ENCODE measurements at places on chromosomes 7 and 10.

GRCh38 chr7:16604054-16604453 is 41.5 kb downstream of the ANKMY2 start:
- no peak for DNase-seq

GRCh38 chr10:43352951-43353350 is 18.5 kb upstream of the FXYD4 start:
- no peak for DNase-seq

DNA sequence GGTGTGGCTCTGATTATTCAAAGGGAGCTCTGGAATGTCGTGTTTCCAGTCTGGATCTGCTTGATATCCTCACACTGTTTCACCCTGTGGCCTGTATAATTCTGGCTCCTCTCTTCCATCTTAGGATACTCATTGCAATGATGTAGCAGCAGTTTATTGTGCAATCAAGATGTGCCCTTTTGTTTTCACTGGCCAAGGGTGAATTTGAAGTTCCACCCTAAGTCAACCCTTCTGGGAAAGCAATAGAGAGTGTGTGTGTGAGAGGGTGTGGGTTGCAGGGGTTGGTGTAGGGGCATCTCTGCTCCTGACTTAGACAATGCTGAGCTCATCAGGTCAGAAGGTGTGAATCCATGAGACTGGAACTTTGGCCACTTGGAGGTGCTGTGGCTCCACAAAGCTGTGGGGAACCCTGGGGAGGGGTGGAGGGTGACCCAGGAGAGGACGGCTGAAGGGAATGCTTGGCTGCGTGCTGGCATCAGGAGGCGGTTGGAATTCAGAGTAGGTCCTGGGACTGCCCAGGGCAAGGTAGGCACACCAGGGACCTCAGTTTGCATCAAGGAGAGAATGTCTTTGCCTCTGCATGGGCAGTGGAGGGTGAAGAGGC is 118.0 kb upstream of the PRSS58 start:
- no peak for DNase-seq

GRCh38 chr10:33706191-33706590 is 371.7 kb upstream of the NRP1 start:
- no peak for DNase-seq

DNA sequence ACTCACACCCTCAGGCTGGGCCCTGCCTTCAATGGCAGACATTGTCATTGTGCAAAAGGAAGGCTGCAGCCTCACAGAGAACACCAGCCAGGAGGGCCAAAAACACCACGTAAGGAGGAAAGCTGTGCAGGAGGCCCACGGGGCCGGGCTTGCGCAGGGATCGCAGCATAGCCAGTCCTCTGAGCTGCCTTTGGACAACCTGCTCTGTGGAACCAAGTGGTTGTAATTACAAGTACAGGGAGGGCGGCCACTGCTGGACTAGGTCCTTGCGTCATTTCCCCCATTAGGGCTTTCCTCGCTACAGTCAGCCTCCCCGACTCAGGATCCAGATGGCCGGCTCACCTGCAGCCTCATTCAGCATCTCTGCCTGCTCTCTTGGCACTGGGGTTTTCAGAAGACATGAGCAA is 66.9 kb downstream of the FAM53B start:
- DNase-seq, result no peak

DNA sequence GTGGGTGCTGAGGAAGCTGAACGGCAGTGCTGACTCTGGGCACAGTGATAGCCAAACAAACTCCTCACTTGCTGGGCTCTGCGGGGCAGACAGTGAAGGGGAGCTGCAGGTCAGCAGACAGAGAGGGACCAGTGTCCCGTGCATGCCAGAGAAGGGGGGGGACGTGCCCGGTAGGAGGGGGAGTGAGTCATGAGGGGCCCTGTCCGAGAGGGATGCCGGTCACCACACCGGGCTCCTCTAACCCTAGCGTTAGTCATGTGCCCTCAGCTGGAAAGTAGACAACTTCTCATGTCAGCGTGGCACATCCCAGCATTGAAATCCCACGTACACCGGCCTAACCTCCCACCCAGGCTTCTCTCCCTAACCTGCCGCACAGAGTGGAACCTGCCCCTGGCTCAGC is 117.1 kb upstream of the DPP6 start:
- no peak for DNase-seq

- no peak for DNase-seq
Measured at GRCh38 chr7:122883049-122883680, 3.1 kb downstream of the CADPS2 start.

GRCh38 chr10:23193435-23194074 is 1.4 kb downstream of the PTF1A start:
- DNase-seq, result no peak

DNA sequence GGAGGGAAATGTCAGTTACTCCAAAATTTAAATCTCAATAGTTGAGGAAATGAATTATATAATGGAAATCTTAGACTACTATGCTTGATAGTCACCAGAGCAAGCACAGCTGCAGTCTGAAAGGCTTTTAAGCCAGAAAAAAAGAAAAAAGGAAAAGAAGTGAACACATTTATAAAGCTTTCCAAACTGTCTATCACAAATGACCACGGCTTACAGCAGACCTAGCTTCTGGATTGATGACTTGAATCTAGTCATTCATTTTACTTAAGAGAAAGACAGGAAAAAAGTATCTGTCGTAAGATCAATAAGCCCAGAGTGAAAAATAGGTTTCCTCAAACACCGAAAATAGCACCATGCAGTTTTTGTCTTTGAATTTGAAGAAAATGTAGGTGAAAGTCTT is 67.9 kb upstream of the OGDHL start:
- no peak for DNase-seq

GRCh38 chr7:70053421-70053820 is 455.1 kb downstream of the AUTS2 start:
- no peak for DNase-seq

DNA sequence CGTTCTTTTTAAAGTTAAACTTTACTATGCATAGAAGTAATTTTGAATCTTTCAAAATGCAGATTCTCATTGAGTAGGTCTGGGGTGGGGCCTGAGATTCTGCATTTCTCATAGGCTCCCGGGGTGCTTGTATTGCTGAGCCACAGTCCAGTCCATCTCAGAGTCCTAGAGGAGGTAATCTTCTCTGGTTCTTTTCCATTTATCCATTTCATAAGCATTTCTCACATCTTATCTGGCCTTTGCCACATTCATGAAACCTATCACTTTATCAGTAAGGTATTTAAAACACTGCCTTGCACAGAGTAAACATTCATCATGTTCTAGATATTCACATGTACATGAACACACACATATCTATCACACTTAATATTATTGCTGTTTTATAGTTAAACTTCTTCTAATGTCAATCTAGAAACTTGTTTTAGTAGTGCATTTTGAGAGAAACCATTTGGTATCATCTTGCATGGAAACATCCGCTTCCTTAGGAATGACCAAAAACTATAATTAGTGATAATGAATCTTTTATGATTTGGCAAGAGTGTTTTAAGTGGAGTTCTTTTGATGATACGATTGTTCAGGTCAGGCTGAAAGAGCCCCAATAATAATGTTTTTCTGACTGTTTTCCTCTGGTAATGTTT is 12.0 kb downstream of the GNAI1 start:
- no peak for DNase-seq

DNA sequence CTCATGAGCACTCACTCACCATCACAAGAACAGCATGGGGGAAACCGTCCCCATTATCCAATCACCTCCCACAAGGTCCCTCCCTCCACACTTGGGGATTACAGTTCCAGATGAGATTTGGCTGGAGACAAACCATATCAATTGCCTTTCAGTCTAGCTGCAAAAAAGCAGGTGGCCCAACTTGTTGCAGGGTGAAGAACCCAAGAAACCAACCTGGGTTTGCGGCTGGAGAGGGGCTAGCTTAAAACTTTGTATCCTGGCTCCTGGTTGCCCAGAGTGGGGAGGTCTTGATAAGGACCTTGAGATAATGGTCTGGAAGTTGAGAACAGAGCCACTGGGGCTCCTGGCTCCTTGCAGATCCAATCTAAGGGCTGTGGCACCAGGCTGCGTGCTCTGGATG is 122.8 kb upstream of the PCBD1 start:
- no peak for DNase-seq

DNA sequence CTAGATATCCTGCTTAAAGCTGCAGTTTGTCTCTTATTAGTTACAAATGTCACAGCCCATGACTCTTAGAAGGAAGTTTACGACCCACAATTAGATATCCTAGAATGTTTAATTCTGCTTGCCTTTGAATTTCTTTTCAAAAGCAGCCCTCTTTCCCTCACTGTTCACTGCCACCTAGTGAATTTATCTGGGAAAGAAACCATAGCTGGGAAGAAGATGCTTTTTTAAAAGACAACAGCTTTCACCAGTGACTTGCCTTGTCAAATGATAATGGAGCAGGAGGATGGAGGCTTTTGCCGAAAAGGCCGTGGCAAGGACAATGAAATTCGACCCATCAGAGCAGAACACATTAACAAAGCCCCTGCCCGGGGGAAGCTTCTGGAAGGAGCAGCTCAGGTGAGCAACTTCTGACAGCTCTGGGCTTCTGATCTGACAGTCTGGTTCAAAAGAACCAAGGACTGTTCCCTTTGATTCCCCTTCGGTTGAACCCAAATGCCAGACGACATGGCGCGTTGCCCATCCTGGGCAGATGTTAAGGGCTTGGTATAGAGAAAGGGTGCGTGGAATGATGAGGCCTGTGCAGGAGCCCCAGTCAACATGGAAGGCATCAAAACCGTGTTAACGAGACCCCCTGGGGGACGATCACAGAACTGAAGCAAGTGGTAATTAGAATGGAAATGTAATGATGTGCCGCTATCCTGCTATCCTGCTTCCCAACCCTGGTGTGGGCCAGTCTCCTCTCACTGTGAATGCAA is 236.8 kb downstream of the FRMD4A start:
- peak; percentile 16 for DNase-seq

GRCh38 chr10:50453940-50454339 is 169.8 kb downstream of the SGMS1 start:
- DNase-seq, result no peak

DNA sequence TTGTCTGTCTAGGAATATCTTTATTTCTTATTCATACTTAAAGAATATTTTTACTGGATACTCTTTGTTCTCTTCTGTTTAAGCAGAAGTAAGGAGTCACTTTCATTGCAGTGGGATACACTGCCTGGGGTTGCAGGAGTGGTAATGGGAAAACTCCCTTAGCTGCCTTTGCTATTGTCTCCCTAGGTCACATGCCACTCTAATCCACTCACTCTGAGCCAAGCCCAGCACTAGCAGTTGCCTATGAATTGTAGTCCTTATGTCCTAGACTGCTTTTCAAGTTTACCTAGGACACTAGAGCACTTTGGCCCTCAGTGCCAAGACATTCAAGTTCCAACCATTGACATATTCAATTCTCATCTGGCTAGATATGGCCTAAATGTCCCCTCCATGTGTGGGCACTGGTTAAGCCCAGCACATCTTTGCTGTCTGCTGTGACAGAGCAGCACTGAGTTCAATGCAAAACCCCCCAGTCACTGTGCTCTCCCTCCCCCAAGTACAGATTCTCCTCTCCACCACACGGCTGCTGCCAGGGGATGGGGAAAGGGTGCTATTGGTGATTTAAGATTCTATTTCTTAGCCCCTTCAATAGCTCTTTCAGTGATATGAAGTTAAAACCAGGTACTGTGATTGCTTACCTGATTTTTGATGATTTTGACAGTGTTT is 991.7 kb upstream of the KCND2 start:
- no peak for DNase-seq

- DNase-seq, result peak; percentile 99
Measured at GRCh38 chr7:7099584-7100014, 82.7 kb upstream of the C1GALT1 start.

GRCh38 chr10:79335094-79335469 is 12.2 kb upstream of the PPIF start:
- no peak for DNase-seq

DNA sequence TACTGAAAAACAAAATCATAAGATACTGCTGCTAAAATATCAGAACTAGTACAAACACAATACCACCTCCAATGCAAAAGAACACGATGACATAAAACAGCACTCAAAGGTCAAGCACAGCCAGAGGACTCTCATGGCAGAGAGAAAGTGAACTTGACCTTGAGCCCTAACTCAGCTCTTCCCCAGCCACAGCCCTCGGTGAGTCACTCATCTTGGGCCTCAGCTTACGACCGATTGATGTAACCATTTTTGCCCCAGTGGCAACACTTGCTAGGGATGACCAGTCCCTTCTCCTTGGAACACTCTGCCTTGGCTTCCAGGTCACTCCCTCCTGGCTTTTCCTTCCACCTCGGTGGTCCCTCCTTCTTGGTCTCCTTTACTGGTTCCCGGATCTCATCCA is 77.8 kb downstream of the JAZF1 start:
- DNase-seq, result peak; percentile 67

DNA sequence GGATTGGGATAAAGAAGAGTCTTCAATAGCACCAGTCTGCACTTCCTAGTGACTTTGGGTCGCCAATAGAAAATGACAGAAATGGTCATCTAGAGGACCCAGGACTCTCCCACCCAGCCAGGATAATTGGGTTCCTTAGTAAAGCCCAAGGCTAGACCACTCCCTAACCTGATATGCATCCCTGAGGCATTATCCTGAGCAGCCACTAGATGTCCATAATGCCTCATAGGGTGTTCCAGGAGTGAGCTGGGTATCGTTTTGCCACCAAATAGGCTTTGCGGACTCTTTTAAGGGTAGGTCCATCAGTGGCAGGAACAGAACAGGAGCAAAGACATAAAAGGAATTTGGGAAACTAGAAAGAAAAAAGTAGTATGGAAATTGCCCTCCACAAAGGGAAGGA is 4.5 kb upstream of the LRRC4 start:
- no peak for DNase-seq

- no peak for DNase-seq
Measured at GRCh38 chr7:103795787-103796186, 193.7 kb downstream of the RELN start.

DNA sequence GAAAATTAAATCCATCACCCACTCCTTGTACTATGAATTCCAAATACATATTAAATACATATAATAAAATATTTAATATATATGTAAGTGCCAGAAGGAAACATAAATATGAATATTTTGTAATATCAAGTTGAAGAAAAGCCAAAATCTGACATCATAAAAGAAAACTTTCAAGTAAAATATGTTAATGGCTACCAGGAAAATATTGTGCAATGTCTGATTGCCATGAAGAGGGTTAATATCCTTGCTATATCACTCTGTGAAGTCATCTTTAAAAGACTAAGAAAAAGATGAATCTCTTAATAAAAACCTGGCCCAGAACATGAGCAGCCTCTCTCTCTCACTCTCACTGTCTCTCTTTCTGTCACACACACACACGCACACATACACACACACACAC is 130.2 kb downstream of the EGFR start:
- DNase-seq, result no peak

GRCh38 chr10:18830277-18830676 is 171.0 kb downstream of the ARL5B start:
- no peak for DNase-seq

DNA sequence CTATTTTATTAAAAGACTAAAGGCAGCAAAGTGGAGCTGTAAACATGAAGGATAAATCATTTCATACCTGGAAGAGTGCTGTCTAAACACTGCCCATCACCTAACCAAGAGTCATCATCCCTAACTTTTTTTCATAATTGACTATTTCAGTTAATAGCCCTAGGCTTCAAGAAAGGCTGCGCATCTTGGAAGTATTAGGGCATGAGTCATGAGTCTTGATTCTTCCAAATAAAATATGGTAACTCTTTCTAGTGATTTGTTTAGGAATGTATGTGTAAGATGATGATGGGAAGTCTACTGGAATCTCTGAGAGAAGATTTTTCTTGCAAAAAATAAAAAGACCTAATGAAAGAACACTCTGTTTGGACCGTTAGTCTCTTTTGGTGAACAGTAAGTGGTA is 207.7 kb upstream of the AHR start:
- no peak for DNase-seq
